Activated CD8-positive, alpha-beta T cell treated with anti-CD3 and anti-CD28 coated beads for 36 hours (primary cell): ENCODE measurements at places on chromosomes 2 and 18. TPM values are rescaled to one million over a fixed set of nuclear protein-coding genes. Genes with fewer than 3 reads are reported as not detected.

The FAM210A gene
- total RNA-seq: 57.7 TPM

The ARHGAP15 gene
- total RNA-seq: 72.8 TPM

The NPHP1 gene
- 1.3 TPM for total RNA-seq

The FAP gene
- not detected for total RNA-seq

The SPATA3 gene
- total RNA-seq: 0.76 TPM

The CHST9 gene
- not detected for total RNA-seq

DNA sequence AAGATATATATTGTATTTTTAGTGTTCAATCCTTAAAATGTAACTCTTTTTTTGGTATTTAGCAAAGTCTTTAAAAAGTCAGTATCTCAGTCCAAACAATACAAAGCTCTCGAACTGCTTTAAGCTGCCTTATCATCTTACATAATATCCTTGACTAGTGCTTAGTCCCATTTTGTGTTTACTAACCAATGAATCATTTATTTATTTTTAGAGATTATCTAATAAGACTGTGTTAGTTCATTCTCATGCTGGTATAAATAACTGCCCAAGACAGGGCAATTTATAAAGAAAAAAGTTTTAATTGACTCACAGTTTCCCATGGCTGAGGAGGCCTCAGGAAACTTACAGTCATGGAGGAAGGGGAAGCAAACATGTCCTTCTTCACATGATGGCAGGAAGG lies 248.3 kb upstream of the KYNU start:
- DNase-seq: no peak

- DNase-seq: no peak
Measured at GRCh38 chr18:53639687-53640086, 584.8 kb downstream of the MBD2 start.

GRCh38 chr2:119431976-119432850 lies 559 bp downstream of the TMEM37 start:
- no peak for DNase-seq

GRCh38 chr2:139492131-139492680 lies 712.0 kb upstream of the NXPH2 start:
- DNase-seq: no peak

DNA sequence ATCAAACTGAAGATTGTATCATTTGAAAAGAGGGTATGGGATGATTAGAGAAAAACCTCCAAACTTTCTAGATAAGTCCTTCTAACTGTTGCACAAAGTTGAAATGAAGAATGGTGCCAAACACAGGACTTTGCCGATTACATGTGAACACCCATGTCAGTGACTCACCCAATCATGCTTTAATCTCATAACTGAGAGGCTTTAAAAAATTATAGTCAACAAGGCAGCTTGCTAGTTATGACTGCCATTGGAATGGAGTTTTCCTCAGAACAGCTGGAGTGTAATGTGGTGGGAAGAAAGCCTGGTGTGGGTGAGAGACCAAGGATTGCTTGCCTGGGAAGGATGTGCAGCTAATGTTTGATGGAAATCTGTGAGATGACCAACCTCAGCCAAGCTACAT lies 98.2 kb upstream of the ALPP start:
- DNase-seq: no peak

DNA sequence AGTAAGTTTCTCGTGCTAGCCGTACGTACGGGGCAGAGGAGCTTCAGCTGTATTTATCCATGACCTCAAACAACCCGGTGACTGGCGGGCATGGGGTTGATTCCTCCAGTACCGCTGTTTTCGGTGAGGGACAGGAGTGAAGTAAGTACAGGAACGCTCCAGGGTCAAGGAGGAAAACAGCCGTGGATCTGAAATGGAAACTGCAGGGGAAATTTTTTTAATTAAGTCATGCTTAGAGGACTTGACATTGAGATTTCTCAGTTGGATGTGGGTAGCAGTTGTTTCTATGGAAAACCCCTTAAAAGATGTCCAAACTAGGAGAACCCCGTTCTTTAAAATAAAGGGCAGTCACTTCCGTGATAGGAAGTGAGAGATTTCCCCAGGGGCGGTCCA lies 1.2 kb downstream of the RAB12 start:
- peak; percentile 12 for DNase-seq

DNA sequence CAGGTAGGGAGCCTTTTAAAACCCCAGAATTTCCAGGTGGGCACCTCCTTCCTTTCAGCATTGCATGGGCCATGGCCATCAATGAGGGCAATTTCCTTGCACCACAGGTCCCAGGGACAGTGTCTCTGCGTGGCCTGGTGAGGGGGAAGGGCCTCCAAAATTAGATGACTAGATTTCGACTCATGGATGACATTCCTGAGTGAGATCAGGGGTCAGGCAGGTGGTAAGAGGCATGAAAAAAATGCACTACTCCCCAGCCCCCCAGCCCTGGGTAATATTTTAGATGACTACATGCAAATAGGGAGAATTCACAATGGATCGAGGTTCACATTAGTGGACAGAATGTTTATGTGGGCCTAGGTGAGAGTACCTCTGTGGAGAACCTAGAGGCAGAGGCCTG lies 19.0 kb upstream of the IGFBP5 start:
- no peak for DNase-seq

GRCh38 chr18:25780105-25780504 lies 310.3 kb downstream of the SS18 start:
- DNase-seq: no peak

- DNase-seq: no peak
Measured at GRCh38 chr2:134122610-134123009, 131.3 kb upstream of the MGAT5 start.

GRCh38 chr2:170313347-170313991 lies 135.5 kb downstream of the MYO3B start:
- no peak for DNase-seq

DNA sequence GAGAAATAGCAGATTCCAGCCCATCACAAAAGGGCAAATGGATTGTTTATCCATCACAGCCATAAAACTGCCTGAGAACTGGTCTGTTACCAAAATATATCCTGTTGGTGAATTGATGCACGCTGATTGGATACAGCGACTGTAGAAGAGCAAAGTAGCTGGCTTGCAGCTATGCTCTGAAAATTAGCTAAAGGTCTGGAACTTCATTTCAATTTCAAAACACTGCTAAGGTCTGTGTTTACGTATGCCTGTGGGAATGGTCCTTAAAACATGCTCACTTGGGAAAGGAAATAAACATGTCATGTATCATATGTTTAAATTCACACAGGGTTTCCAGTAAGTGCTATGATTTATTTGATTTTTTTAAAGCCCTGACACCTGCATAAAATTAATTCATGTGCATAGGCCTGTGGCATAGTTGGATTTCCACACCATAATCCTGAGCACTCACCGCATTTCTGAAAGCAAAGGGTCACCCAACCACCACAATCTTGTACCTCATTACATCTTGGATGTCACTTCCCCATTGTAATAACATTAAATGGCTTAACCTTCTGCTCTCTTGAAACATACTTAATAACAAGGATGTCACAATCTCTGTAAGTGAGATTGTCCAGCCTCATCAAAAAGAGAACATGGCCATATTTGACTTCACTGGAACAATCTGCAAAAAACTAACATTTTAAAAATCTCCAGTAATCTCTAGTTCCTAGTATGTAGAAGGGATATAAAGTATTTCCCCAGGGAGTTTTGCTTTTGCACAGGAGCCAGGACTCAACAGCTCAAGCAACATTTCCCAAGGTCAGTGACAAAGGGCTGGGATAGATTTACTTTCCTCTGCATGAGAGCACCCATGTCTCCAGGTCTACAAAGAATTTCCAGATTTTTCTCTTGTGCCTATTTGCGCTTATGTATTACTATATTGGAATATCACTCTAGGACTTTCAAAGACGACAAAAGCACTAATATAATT lies 109.8 kb downstream of the FARSB start:
- no peak for DNase-seq

DNA sequence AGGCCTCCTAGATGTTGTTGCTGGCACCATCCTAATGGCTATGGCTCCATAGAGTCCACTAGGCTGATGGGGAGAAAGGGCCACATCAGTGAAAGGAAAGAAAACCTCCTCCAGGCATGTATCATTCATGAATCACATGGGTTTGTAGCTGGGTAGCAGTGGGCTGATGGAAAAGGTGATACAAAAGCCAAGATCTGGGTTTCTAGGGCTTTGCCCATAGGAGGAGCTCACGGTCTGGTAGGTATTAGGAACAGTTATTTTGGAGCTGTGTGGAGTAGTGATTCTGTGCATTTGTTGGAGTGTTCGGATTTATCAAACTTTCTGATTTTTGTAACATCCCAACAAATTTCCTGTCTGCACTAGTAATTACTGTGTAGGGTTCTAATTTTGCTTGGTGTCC lies 259.2 kb downstream of the SLC4A3 start:
- DNase-seq: no peak

DNA sequence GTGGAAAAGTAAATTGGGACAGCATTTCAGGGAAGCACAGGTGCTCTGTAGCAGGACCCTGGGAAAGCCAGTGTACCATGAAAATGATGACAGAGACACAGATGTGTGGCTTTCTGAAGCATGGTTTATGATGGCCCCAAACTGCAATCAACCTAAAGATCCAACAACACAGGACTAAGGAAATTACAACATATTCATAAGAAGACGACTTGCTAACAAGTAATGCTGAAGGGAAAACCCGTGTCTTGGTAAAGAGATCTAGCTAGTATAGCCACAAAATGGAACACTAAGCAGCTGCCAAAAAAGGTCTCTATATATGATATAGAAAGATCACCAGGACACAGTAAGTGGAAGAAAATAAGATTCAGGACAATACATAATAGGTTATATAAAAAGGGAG lies 53.2 kb downstream of the UXS1 start:
- DNase-seq: no peak
